ENCODE measurements at places on chromosomes 3 and 15. TPM values are rescaled to one million over a fixed set of nuclear protein-coding genes. Genes with fewer than 3 reads are reported as not detected.

Gene ROBO1
- 0.64 TPM for total RNA-seq

- peak; percentile 11 for DNase-seq
Observed at GRCh38 chr3:86563400-86563970, 427.5 kb downstream of the VGLL3 start.

- DNase-seq: no peak
Observed at GRCh38 chr3:18513091-18513490, 88.0 kb upstream of the SATB1 start.

DNA sequence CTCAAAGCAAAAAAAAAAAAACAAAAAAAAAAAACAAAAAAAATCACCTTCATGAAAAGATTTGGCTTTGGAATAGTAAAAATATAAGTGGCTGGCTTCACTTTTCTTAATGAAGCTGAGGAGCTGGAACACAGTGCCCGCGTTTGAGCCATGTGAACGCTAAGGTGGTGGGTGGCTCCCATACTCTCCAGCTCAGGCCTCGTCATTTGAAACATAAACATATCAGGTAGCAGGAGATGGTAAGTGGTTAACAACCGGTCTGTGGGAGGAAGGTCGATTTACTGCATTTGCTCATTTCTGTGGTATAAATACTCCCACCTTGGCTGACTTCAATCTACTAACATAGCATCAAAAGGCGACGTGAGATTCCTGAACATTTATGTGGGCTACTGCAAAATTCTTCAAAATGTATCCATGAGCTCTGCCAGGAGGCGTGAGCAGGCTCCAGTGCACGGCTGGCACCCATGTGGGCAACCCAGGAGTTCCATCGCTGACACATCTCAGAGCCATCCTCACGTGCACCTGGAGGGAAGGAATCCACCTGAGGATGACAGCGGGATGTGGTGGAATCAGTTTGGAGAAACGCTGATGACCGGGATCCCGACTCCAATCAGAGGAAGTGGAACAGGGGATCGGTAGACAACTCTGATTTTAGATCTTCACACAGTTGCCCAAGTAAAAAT is 157.6 kb downstream of the ATP10A start:
- DNase-seq: no peak

Gene FURIN
- 39.8 TPM for total RNA-seq

DNA sequence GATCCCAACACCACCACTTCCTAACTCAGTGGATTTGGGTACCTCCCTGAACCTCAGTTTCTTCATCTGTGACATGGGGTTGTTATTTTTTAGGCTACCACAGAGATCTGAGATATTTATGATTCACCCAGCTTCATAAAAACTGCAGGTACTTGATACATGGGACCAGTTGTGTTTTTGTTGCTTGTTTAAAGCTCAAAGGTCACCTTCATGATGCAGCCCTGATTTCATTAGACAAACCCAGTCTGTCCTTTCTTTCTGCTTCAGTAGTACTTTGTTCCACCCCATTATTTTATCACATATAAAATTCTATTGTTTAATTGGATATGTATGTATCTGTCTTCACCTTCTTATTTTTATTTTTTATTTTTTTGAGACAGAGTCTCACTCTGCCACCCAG is 57.4 kb upstream of the C15orf61 start:
- no peak for DNase-seq

GRCh38 chr15:97234851-97235610 is 725.5 kb upstream of the ARRDC4 start:
- peak; percentile 64 for DNase-seq

Gene ENTPD3
- total RNA-seq: not detected

Gene TMEM158
- 2.8 TPM for total RNA-seq

- DNase-seq: no peak
Observed at GRCh38 chr3:73026111-73026759, 29.6 kb downstream of the PPP4R2 start.

GRCh38 chr15:42276762-42277161 is 3.5 kb upstream of the TMEM87A start:
- no peak for DNase-seq

Gene SEMA3G
- total RNA-seq: 23.0 TPM

Gene SPRED1
- 15.8 TPM for total RNA-seq
